Umbilical cord (tissue), 2 donors: ENCODE measurements at places on chromosomes 4 and X. TPM values are rescaled to one million over a fixed set of nuclear protein-coding genes. Genes with fewer than 3 reads are reported as not detected.

DNA sequence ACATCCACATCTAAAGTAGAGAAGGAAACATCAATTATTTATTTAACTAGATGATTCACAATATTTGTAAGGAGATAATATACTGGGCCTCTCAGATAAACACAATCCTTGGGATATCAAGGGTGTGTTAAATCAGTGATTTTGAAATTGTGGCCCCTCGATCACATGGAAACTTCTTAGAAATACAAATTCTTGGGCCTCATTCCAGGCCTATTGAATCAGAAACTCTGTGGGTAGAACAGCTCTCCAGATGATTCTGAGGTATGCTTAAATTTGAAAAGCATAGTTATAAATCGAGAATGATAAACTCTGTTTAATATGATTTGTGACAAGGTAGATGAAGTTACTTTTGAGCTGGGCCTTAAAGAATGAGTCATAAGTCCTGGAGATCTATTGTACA is 64.3 kb upstream of the GPR174 start:
- DNase-seq = peak; percentile 12

DNA sequence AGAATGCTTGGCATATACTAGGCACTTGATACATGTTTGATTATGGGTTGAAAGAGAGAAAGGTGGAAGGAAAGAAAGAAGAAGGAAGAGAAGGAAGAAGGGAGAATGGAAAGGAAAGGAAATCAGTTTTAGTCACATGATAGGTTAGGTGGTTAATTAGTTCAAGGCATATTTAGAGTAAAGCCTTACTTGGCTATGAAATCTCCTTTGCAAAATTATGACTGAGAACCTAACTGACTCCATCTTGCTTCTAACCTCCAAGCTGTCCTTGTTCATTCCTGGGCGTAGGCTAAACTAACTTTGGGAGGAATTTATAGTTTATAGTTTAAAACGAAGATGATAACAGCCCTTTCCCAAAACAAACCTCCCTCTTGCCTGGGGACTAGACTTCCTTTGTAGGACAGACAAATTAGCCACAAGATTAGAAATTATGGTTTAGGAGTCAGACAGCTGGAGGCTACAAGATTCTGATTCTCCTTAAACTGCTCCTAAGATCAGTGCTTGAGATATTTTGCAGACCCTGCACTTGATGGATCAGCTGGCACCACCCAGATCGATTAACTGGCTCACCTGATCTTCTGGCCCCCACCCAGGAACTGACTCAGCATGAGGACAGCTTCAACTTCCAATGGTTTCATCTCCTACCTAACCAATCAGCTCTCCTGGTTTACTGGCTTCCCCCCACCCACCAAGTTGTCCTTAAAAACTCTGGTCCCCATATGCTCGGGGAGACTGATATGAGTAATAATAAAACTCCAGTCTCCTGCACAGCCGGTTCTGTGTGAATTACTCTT is 55.0 kb downstream of the TXK start:
- DNase-seq = no peak

- DNase-seq = no peak
Observed at GRCh38 chr4:8709050-8709728, 116.6 kb downstream of the CPZ start.

DCHS2 gene
- 10.6 TPM for total RNA-seq

EVC2 gene
- total RNA-seq = 10.6 TPM

DNA sequence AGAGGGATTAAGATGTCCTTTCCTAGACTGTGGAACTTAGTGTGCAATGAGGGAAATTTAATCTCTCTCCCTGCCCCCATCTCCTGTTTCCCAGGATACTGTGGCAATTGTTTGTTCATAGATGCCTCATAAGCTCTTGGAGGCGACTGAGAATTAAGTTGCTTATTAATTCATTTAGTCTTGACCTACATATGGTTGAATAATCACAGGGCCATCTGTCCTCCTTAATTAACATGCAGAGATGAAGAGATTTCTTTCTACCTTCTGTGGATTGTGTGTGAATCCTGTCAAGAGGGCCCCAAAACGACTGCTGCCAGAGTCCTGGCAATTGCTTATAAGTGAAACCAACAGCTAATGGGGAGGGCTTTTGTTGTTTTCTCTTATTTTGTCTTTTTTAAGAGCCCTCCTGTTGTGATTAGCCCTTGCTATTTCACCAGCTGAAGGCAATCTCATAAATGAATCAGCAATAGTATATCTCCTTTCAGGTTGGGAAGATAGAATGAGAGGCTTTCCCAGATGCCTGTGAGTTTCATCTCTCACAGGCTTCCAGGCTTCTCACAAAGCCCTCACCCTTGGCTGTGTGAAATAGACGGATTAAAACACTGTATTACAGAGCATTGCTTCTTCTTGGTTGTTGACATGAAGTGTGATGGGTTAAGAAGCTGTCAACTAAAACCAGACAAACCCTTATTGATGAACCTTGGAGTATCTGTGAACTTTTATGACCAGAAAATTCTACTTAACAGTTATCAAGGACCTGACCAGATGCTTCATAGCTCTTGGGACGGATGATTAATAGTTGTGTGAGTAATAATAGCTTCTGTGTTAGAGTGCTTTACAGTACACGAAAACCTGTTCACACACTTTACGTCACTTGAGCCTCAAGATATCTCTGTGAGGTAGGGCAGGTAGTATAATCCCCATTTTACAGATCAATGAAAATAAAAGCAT is 58.5 kb downstream of the PGRMC2 start:
- no peak for DNase-seq

- no peak for DNase-seq
Observed at GRCh38 chr4:38044060-38044459, 83.9 kb downstream of the PTTG2 start.

GRCh38 chrX:100928660-100929613 is at the start of gene XKRX:
Gene XKRX, minus strand, starts transcription at chrX:100928917. Its CDS starts 613 bp downstream, at chrX:100928304.
- peak; percentile 5 for DNase-seq

RNF150 gene
- 8.7 TPM for total RNA-seq

- peak; percentile 14 for DNase-seq
Observed at GRCh38 chrX:68354879-68355628, 78.2 kb downstream of the OPHN1 start.

DNA sequence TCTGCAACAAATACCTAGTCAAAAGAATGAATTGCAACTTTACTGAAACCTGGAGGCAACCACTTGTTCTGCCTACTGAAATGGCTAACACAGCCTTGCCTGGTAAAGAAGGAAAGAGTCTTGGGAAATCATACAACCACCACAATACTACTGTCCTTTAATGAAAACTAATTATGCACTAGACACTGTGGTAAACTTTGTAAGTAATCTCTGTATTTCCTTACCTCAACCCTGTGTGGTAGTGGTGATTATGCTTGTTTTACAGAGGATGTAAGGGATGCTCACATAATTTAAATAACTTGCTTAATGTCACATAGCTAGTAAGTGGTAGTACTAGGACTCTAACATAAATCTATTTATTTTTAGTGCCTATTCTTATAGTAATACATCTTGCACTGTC is 44.7 kb downstream of the TMEM156 start:
- no peak for DNase-seq

COX7B2 gene
- total RNA-seq = not detected

DNA sequence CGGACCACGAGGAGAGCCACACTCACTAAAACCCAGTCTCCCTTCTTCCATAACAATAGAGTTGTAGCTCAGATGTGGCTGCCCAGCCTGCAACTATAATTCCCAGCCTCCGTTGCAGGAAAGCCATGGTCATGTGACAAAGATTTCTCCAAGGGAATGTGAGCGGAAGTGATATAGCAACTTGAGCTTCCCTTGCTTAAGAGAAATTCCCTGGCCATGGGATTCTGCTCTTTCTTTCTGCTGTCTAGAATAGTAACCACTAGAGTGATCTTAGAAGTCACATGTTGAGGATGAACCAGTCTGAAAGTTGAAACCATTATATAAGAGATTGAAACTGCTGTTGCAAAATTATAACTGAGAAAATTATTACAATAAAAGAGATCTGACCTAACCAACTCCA is 86.4 kb upstream of the MED14 start:
- no peak for DNase-seq

GRCh38 chr4:121943941-121944340 is 7.9 kb downstream of the TRPC3 start:
- no peak for DNase-seq

- DNase-seq = no peak
Observed at GRCh38 chr4:163591614-163592020, 97.1 kb downstream of the TMA16 start.

- DNase-seq = no peak
Observed at GRCh38 chr4:25320336-25320735, 7.8 kb downstream of the ZCCHC4 start.

GRCh38 chr4:16652732-16653305 is 245.6 kb downstream of the LDB2 start:
- DNase-seq = no peak

DNA sequence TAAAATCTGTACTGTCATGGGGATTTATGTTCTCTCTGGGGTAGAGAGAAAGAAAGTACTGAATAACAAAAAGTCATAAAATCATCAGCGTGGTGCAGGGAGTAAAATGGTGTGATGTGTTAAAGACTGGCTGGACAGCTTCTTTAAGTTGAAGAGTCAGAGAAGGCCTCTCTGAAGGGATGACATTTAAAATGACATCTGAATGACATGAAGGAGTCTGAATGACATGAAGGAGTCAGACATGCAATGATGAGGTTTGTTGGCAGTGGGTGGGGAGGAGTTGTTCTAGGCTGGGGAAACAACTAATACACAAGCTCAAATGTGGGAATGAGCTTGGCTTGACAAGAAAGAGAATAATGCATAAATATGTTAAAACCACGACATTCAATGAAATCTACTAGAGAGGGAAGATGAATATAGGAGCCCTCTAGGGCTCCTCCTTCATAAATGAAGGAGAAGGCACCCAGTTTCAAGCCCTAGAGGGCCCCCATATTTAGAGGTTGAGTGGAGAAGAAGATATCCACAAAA is 63.9 kb upstream of the KIT start:
- DNase-seq = no peak

CXCR3 gene
- total RNA-seq = not detected

- DNase-seq = no peak
Observed at GRCh38 chr4:73193155-73193554, 65.4 kb downstream of the ANKRD17 start.

DNA sequence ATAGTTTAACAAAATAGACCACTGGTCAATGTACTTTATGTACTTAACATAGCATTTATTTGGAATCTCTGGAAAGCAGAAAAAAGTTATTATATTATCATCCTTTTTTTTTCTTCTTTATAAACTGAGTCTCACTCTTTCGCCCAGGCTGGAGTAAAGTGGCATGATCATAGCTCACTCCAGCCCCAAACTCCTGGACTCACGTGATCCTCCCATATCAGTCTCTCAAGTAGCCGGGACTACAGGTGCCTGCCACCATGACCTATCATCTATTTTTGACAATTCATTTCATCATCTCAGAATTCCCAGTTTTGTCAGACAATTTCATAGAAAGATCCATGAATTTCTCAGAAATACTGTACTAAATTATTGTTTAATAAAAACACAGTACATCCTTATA is 12.7 kb downstream of the RAB28 start:
- no peak for DNase-seq

GIMD1 gene
- total RNA-seq = 3.4 TPM

SPANXN3 gene
- not detected for total RNA-seq

- DNase-seq = no peak
Observed at GRCh38 chrX:103774070-103774642, 2.5 kb upstream of the PLP1 start.

DNA sequence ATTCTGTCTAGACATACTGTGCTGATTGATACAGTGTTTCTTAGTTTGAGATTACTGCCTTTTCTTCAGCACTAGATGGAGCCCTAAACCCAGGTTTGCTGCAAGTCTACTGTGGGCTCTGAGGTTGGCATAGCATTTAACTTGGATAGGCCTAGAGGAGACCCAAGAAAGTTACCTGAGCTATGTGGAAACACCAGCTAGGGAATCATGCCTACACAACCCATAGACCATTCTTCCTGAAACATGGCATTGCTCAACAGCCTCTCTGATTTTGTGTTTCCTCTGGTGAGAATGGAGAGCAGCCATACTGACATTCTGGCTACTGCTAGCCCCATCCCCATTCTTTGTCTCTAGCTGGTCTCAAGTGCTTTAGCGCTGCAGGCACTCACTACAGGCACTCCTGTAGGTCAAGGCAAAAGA is 287.7 kb upstream of the PCDH18 start:
- DNase-seq = no peak

DNA sequence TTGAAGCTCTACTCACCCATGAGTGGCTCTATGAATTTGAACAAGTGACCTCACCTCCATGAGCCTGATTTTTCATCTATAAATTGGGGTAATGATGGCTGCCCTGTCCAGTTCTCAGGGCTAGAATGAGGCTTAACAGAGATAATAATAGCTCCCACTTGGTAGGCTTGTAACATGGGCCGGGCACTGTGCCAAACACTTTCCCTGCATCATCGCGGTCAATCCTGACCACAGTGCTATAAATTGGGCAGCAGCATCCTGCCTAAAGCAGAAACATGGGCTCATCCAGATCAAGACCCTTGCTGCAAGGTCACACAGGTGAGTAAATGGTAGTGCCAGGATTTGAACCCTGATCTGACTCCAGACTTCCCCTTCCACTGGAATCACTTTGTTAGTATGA is 12.8 kb downstream of the APLN start:
- DNase-seq = no peak

- DNase-seq = no peak
Observed at GRCh38 chr4:89300060-89300459, 7.5 kb downstream of the GPRIN3 start.

- peak; percentile 45 for DNase-seq
Observed at GRCh38 chr4:26022346-26023202, 108.6 kb downstream of the SMIM20 start.

DNA sequence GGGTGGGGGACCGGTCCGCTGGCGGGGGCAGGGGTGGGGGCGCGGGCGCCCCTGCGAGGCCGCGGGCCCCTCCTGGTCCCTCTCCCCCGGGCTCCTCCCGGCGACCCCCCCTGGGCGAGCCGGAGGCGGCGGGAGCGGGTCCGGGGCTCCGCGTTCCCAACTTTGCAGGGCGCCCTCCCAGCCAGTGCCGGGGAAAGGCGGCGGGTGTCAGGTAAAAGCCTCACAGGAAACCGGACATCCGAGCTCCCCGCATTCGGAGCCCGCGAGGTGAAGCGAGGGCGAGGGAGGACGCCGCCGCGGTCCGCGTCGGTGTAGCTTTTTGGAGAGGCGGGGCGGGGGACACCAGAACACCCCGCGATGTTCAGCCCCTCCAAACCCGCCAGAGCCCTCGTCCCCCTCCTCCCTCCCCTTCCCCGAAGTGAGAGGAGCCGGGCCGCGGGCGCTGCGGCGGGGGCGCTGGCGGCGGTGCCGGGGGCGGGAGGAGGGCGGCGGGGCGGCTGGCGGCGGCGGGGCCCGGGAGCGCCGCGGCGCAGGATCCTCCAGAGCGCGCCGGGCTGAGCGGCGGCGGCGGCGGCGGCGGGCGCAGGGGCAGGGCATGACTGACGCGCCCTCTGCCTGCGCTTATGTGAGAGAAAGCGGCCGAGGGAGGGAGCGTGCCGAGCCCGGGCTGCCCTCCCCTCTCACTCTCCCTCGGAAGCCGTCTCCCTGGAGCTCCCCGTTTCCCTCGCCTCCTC is at the start of gene VEGFC:
Gene VEGFC (minus strand): TSS at position 597 of the 734 bp plus-strand sequence. CDS start 611 bp downstream, outside the sequence.
- DNase-seq = peak; percentile 50

DRP2 gene
- total RNA-seq = 1.4 TPM

TREX2 gene
- 0.72 TPM for total RNA-seq

GRCh38 chr4:84916227-84916626 is 50.3 kb downstream of the WDFY3 start:
- DNase-seq = no peak

CPLX1 gene
- not detected for total RNA-seq

TCEAL6 gene
- not detected for total RNA-seq

DNASE1L1 gene
- total RNA-seq = 27.7 TPM

- DNase-seq = no peak
Observed at GRCh38 chr4:70402762-70403161, 5.0 kb downstream of the OPRPN start.

GRCh38 chr4:143489106-143489505 is 24.4 kb upstream of the SMARCA5 start:
- DNase-seq = no peak
